ENCODE measurements at places on chromosomes 1 and 21.

DNA sequence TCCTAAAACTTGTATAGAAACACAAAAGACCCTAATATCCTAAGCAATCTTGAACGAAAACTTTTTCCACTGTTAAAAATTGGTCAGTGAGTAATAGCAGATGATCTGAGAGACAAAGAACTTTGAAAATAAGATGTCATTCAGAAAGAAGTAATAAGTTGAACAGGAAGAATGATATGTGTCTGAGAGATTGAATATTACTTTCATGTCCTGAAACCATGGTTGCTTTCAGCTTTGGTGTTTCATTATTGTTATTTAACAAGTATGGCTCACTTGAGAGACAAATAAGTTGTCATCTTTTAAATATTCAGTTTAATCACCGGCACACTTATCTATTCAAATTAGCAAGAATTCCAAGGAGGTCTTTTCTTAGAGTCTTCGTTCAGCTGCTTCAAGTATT lies 11.4 kb downstream of the PRKACB start:
- no peak for DNase-seq

GRCh38 chr1:89100412-89100811 lies 25.5 kb downstream of the GBP2 start:
- DNase-seq: no peak

GRCh38 chr1:54355931-54356679 lies 50.1 kb downstream of the SSBP3 start:
- no peak for DNase-seq

- DNase-seq: no peak
These were observed 86.8 kb downstream of the WLS start for GRCh38 chr1:68145418-68146126.

DNA sequence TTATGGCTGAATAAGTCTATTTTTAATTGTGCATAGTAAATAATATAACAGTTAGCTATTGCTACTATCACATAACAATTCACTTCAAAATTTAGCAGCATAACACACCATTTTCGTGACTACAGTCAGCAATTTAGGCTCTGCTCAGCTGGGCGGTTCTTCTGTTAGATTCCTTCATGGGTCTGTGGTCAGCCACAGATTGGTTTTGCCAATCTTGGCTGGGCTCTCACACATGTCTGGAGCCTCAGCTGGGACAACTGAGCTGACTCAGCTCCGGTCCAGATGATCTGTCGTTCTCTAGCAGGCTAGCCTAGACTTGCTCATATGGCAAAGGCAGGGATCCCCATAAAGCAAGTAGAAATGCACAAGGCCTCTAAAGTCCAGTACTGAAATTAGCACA lies 15.1 kb upstream of the CDC42BPA start:
- no peak for DNase-seq

DNA sequence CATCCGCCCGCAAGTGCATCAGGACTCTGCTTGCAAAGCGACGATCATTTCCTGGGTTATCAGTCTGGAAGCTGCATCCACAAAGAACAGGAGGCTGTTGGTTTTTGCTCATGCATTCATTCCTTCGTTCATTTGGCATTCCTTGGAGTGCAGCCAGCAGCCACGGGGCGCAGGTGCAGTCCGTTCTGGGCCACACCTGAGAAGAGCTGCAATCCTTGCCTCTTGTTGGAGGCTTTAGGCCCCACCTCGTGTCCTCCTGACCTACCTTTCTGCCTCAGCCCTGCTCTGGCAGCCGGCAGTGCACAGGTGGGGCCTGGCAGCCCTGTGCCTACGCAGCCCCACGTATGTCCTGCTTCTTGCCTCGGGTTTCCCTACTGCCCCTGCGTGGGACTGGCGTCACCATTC lies 19.6 kb upstream of the C2CD2 start:
- no peak for DNase-seq

DNA sequence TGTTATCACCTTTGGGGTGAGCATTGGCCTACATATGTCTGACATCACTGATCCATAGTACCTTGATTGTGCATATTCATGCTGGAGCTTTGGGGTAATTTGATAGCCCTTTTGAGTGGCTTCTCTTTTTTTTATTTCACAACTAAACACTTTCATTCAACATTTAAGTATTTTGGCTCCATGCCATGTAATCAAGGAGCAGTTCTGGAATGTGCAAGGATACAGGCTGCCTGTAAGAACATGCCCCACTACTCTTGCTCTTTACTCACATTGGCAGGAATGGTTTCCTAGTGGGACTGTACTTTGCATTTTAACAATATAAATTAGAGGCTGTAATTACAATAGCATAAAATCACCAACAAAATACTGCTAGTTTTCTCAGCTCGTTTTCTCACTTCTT lies 300.7 kb upstream of the SPAG17 start:
- no peak for DNase-seq

DNA sequence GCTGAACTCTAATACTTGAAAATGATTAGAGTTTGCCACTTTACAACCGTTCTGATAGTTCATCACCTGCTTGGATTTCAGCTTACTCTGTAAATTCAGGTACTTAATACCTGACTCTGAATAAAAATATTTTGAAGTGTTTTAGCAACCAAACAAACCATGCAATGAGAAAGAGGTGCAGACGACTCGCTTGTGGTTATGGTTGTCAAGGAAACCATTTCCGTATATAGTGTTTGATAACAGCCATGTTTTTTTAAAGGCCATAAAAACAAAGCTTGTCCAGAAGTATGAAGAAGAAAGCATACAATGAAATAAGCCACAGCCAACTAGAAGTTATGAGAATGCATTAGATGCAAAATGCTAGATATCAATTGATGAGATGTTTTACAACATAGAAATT lies 167.2 kb upstream of the HMCN1 start:
- DNase-seq: no peak

DNA sequence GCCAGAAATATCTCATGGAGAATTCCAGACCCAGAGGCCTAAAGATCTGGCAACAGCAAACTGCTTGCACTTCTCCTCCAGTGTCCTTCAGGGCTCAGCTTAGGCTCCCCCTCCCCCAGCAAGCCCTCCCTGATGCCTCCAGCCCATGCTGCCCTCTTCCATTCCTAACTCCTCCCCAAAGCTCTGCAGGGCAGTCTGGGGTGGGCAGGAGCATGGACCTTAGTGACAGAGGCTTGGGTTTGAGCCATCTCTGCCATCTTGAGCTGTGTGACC lies 436.8 kb downstream of the PTPRU start:
- no peak for DNase-seq

DNA sequence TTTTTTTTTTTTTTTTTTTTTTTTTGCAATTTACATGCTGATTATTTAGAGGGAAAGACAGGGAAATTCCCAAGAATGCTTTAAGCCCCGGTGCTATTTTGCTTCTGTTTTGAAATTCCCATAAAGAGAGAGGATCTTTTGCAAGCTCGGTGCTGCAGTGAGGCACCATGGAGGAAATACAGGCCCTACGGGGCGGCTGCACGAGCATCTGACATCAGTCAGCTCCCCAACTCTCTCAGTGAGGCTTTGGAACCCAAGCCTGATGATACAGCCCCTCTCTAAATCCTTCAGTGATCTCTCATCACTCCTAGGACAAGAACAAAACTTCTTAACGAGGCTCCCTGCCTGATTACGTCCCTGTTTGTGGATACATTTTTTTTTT lies 791 bp upstream of the CHI3L1 start:
- no peak for DNase-seq

GRCh38 chr1:6732942-6733341 lies 31.3 kb upstream of the DNAJC11 start:
- DNase-seq: no peak

- no peak for DNase-seq
These were observed 25.8 kb downstream of the UAP1 start for GRCh38 chr1:162587347-162587746.

GRCh38 chr21:45880097-45881068 lies 101.2 kb upstream of the COL6A1 start:
- DNase-seq: peak; percentile 59

GRCh38 chr1:100868364-100868995 lies 26.2 kb downstream of the EXTL2 start:
- no peak for DNase-seq

GRCh38 chr1:169100208-169100607 lies 6.3 kb upstream of the ATP1B1 start:
- no peak for DNase-seq
